Activated CD4-positive, alpha-beta T cell treated with anti-CD3 and anti-CD28 coated beads, Interleukin-2, amount 10 ng/mL, durations not matched to agents 24 days and 14 days (primary cell): ENCODE measurements at places on chromosomes 4 and X.
A peak's percentile ranks its signal among the peaks of the same experiment; 100 is the strongest.

GRCh38 chrX:128653524-128654060 is 601.4 kb upstream of the ACTRT1 start:
- no peak for DNase-seq
- no peak overlapping the region for H3K4me3 ChIP-seq

DNA sequence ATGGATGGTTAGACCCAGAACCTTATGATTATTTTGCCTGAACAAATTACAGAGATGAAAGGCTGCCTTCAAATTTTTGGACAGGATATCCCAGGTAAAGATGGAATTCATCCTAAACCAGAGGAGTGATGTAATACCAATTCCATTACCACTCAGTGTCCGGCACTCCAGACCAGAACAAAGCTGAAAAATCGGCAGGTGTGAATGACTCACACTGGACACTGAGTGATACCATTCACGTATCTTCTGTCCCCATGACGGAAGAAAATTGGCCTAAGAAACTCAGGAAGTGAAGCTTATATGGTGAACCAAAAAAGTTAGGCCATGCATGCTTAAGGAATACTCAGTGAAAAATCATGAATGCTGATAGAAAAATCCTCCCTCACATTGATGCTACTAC is 34.5 kb downstream of the PALLD start:
- DNase-seq, result no peak
- H3K4me3 ChIP-seq, result no peak overlapping the region
- H3K27me3 ChIP-seq, result peaks cover 29% of the 10 kb centered on the region
- no peaks in the 10 kb centered on the region for H3K36me3 ChIP-seq
- H3K4me1 ChIP-seq, result no peaks in the 10 kb centered on the region
- no peak overlapping the region for H3K27ac ChIP-seq

- DNase-seq, result peak; percentile 73
- H3K4me1 ChIP-seq, result peaks cover 7% of the 10 kb centered on the region
- no peaks in the 10 kb centered on the region for H3K36me3 ChIP-seq
- H3K27ac ChIP-seq, result no peak overlapping the region
- H3K27me3 ChIP-seq, result peaks cover 59% of the 10 kb centered on the region
- H3K4me3 ChIP-seq, result peak overlapping the region; percentile 72
Measured at GRCh38 chr4:185128272-185129119, 14.6 kb upstream of the SLC25A4 start.

- no peak for DNase-seq
- no peaks in the 10 kb centered on the region for H3K4me1 ChIP-seq
- no peaks in the 10 kb centered on the region for H3K36me3 ChIP-seq
Measured at GRCh38 chr4:92091335-92091734, 212.4 kb upstream of the GRID2 start.

DNA sequence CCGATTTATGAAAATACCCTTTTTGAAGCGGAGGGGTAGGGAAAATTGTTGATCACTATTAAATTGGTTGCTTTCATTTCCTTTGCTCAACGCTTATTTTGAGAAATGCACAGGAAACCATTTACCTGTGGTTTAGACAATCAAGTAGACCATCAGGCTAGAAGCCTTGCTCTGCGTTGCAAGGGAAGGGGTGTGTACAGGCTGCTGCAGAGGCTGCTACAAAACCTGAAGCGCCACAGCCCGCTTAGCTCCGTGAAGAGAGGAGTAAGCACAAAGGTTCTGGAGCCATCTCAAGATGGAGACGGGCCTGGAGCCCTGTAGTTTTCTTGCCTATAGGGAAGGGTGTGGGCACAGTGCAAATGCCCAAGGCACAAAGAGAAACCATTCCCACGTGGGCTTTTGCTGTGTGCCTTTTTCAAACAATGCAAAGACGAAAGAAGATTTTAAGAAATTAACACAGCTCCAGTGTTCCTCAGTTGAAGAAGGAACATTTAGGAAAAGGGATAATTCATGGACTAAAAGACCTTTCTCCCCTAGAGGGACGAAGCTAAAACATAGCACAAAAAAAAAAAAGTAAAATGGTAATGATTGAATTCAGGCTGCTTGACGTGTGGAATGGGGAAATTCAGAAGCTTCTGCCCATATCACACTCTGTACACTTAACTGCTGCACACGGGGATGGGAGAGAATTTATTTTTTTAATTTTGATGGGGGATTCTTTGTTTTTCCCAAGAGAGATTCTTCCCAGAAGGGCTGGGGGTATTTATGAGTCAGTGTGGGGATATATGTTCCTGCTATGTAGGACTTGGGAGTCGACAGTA is 3.5 kb downstream of the TMSB4X start:
- H3K4me3 ChIP-seq, result peak overlapping the region; percentile 97
- peak; percentile 90 for DNase-seq
- peaks cover 27% of the 10 kb centered on the region for H3K4me1 ChIP-seq
- H3K27me3 ChIP-seq, result no peaks in the 10 kb centered on the region

DNA sequence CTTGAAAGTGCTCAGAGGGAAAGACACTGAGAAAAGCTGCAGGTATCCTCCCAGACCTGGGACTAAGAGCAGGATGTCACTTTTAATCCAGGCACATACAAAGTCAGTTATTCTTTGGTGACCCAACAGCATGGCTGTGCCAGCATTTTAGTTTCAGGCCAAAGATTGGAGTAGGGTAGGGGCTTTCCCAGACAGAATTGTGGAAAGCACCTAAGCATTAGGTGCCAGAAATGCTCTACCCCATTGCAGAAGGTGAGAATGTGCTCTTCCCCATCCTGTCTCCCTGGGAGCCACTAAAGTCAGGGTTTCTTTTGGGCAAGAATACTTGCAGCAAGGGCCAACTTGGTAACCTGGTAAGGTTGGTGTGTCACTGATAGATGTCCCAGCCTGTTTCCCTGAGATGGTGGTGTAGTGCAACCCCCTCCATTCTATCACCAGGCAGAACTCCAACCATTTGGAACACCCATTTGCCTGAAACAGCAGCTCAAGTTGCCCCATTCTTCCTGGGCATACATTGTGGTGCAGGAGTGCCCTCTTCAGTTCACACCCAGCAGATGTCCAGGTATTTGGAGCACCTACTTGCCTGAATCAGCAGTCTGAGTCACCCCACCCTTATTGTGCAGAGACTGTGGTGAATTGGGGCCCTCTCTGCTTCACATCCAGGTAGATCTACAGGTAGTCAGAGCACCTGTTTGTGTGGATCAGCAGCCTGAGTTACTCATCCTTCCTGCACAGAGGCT is 183.5 kb downstream of the ZC4H2 start:
- H3K4me1 ChIP-seq, result no peaks in the 10 kb centered on the region
- no peaks in the 10 kb centered on the region for H3K27me3 ChIP-seq
- no peak for DNase-seq
- H3K27ac ChIP-seq, result no peak overlapping the region
- H3K4me3 ChIP-seq, result no peak overlapping the region

- DNase-seq, result no peak
- peaks cover 26% of the 10 kb centered on the region for H3K36me3 ChIP-seq
- no peak overlapping the region for H3K27ac ChIP-seq
- no peaks in the 10 kb centered on the region for H3K27me3 ChIP-seq
- H3K4me3 ChIP-seq, result no peak overlapping the region
- H3K4me1 ChIP-seq, result peaks cover 6% of the 10 kb centered on the region
Measured at GRCh38 chr4:127988638-127989037, 23.4 kb downstream of the ABHD18 start.

- H3K27me3 ChIP-seq, result no peaks in the 10 kb centered on the region
- H3K36me3 ChIP-seq, result peaks cover 34% of the 10 kb centered on the region
- peaks cover 48% of the 10 kb centered on the region for H3K4me1 ChIP-seq
- no peak overlapping the region for H3K27ac ChIP-seq
- no peak for DNase-seq
Measured at GRCh38 chr4:86960557-86960961, 25.7 kb downstream of the AFF1 start.

DNA sequence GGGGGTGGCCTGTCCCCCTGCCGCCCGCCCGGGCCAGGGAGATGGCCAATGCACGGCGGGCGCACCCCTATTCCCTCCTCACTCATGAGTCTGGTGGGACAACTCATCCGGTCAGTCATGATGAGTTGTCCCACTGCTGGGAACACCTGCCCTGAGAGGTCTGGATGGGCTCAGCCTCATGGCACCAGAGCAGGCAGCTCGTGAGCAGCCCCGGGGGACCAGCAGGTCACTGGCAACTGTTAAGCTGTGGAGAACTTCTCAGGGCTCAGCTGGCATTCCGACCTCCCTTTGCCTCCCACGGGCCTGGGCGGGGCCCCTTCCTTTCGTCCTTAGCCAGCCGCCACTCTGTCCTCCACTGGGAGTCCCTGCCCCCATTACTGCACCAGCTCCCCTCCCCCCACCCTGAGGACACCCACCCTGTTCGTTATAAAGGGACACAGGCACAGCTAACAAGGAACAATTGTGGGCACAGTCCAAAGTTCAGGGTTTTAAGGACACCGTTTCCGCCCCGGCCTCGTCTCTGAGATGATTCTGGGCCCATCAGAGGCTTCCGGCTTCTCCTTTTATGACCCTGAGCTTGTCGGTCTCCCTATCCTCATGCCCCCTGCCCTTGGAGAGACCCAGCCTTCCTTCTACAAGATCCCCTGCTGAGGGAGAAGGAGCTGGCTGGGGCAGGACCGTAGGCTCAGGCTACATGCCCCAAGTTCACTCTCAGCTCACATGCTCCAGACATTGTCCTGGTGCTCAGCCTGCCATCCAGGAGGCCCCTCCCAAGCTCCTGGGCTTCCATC is 14.6 kb upstream of the KIAA0232 start:
- peaks cover 12% of the 10 kb centered on the region for H3K27me3 ChIP-seq
- H3K36me3 ChIP-seq, result no peaks in the 10 kb centered on the region
- H3K4me1 ChIP-seq, result peaks cover 13% of the 10 kb centered on the region
- H3K27ac ChIP-seq, result no peak overlapping the region

- H3K27me3 ChIP-seq, result no peaks in the 10 kb centered on the region
- H3K4me1 ChIP-seq, result peaks cover 1% of the 10 kb centered on the region
- no peak overlapping the region for H3K4me3 ChIP-seq
- DNase-seq, result no peak
Measured at GRCh38 chr4:94160774-94161173, 46.9 kb upstream of the SMARCAD1 start.

- H3K27ac ChIP-seq, result no peak overlapping the region
- no peak overlapping the region for H3K4me3 ChIP-seq
Measured at GRCh38 chrX:118016422-118016821, 100.2 kb downstream of the KLHL13 start.

GRCh38 chr4:21656832-21657231 is 291.7 kb downstream of the KCNIP4 start:
- H3K27ac ChIP-seq, result no peak overlapping the region
- H3K36me3 ChIP-seq, result no peaks in the 10 kb centered on the region
- H3K4me3 ChIP-seq, result no peak overlapping the region

DNA sequence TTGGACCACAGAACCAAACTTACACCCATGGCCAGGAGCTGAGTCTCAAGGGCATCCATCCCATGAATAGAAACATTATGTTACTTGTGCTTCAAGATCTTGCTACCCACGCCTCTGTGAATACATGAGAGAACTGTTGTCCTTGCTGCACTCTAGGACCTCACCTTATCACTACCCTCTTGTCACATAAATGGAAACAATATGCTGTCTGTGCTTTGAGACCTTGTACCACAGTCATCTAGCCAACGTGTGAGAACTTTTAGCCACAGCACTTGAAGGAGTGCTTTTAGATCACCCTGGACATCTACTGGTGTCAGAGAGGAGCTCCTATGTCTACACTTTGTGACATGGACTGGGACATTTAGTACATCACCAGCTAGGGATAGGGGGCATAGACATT is 30.7 kb upstream of the HUWE1 start:
- H3K4me3 ChIP-seq, result peak overlapping the region; percentile 85
- H3K4me1 ChIP-seq, result peaks cover 39% of the 10 kb centered on the region
- peaks cover 14% of the 10 kb centered on the region for H3K36me3 ChIP-seq
- peak overlapping the region; percentile 99 for H3K27ac ChIP-seq
- peak; percentile 60 for DNase-seq

GRCh38 chrX:21730026-21730425 is 27.9 kb downstream of the SMPX start:
- H3K4me3 ChIP-seq, result no peak overlapping the region
- H3K36me3 ChIP-seq, result no peaks in the 10 kb centered on the region
- no peak overlapping the region for H3K27ac ChIP-seq
- H3K4me1 ChIP-seq, result no peaks in the 10 kb centered on the region
- DNase-seq, result no peak
- peaks cover 4% of the 10 kb centered on the region for H3K27me3 ChIP-seq

DNA sequence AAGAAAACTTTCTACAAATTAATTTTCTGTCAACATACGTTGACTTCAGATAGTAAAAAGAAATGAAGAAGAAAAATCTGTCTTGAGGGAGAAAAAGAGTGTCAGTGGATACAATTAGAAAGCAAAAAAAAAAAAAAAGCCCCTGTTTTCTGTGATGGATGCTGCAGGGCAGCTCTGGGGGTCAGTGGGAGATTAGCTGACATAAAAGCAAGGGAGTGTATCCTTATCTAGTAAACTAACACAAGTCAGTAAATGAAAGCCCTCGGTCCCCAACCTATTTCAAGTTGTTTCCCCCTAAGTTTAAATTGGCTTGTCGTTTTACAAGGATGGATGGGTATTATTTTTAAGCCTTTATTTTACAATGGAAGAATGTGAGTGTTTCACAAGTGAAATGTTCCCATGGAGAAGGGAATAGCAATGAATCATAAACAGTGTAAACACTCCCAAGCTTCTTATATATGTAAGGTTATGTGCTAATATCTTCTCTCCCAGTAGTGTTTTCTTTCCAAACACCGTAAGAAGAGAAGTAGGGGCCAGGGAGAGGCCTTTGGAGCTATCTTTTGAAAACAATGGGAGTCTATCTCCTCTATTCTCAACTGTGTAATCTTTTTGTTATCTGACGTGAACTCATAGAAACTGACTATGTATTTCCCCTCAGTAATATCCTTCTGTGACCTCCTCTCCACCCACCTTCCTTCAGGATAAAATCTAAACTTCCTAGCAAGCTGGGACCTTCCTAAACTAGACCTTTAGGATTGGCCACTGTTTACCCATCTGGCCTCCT is 347.7 kb downstream of the FBXO8 start:
- H3K4me1 ChIP-seq, result no peaks in the 10 kb centered on the region
- H3K4me3 ChIP-seq, result no peak overlapping the region
- H3K27me3 ChIP-seq, result no peaks in the 10 kb centered on the region
- no peaks in the 10 kb centered on the region for H3K36me3 ChIP-seq
- DNase-seq, result no peak
- no peak overlapping the region for H3K27ac ChIP-seq

DNA sequence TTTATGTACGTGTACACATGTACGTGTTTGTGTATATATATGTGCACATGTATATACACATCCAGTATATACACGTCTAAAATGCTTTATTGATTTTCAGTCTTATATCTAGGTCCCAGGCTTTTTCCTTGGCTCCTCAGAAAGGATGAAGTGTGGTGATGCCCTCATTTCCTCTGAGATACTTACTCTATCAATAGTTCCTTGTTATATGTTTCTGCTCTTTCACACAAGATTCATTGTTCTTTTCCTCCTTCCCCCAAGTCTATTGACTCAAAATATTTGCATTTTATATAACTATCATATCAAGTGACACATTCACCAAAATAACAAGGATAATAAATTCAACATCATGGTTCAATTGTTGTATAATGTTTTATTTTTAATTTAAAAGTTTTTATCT is 359.2 kb downstream of the EPHA5 start:
- no peaks in the 10 kb centered on the region for H3K4me1 ChIP-seq
- H3K27me3 ChIP-seq, result no peaks in the 10 kb centered on the region
- no peaks in the 10 kb centered on the region for H3K36me3 ChIP-seq
- DNase-seq, result no peak
- H3K4me3 ChIP-seq, result no peak overlapping the region
- H3K27ac ChIP-seq, result no peak overlapping the region
